ENCODE measurements at places on chromosomes 1 and 21.

GRCh38 chr1:74609810-74610371 is 63.7 kb downstream of the ERICH3 start:
- DNase-seq: no peak

GRCh38 chr1:235011599-235012435 is 116.8 kb downstream of the TOMM20 start:
- no peak for DNase-seq

DNA sequence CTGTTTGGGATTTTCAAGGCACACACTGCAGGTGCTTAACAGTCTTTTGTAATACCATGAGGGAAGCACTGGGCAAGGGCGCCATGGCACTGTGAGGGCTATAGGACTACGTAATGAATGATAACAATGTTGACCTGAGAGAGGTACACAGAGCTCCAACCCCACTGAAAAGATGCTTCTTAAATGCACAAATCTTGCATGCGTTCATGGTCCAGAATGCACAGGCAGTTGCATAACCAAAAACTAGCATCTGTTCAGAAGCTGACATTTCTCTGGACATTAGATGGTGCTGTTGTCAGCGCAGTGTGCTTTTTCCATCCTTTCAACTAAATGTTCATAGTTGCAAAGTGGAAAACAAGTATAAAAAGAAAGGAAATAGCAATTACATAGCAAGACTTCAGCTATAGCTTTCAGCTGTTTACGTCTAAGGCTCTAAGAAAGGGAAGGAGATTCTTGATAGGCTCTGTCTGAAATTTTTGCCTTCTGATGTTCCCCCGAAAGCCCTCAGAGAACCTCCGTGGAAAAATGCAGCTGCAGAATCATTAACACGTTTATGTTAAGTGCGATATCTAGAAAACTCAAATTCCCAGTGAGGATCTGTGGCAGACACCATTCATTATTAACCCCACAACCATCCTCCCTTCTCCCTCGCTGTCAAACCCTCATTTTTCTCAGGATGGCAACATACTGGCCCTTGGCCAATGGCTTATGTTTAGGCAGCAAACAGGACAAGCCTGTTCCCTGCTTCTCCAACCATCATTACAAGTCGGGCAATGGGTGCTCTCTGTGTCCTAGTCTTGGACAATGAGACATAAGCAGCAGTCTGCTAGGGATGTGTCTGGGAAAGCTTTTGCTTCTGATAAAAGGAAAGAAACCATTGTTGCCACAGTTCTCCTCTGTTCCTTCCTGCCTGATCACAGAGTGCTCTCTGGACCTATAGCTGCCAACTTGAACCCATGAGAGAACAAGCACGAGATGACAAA is 8.2 kb upstream of the TARBP1 start:
- peak; percentile 43 for DNase-seq

DNA sequence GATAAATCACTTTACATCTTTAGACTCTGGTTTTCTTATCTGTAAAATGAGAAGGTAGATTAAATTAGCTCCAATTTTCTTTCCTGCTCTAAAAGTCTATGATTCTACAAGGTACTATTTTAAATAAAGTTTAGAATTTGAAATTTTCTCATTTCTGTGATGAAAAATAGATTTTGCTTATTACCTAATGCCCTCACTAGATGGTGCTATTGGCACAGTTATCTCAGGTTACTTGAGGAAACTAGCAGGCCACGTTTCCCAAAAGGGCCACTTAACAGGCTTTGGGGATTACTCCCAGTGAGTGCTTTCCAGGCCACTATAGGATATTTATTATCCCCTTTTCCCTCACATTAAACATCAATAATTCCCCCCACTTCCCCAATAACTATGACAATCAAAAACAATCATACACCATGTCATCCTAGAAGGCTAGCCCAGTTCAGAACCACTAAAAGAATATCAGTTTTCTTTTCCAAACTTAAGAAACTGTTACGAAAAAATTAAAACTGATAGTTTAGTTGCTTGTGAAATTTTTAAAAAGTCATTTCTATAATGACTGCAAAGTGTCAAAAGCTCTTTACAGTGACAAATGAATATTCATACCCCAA is 30.6 kb downstream of the OMA1 start:
- no peak for DNase-seq

DNA sequence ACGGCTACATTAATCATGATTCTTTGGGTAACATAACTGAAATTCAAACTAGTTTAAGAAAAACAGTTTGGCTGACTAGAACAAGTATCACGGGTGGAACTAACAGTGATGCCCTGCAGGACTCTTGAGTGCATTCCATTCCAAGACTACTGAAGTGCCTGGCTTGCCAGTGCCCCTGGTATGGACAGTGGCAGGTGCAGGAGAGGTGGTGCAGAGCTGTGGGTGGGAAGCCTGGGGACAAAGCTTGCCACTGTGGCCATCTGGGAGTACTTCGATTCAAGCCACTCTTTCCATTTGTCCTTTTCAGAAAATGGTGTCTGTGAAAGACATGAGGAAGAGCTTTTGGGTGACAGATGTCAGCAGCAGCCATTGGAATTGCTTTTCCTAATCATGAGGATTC is 166.5 kb downstream of the RRAGC start:
- DNase-seq: no peak

DNA sequence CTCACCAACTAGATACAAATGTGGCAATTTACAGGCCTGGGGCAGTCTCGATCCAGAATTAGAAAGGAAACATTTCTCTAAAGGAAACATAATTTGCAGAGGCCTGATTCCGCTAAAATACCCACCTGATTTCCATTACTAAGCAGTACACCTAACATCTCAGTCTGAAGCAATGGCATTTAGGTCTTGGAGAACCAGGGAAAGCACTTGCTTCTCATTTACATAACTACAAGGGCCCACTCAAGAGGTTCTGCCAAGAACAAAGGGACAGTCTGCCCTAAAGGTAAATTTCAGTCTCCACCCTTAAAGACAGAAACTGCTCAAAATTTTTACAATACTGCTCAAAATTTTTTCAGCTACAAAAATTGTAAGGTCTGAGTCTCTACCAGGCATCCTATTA is 123.7 kb upstream of the GJB5 start:
- DNase-seq: no peak

DNA sequence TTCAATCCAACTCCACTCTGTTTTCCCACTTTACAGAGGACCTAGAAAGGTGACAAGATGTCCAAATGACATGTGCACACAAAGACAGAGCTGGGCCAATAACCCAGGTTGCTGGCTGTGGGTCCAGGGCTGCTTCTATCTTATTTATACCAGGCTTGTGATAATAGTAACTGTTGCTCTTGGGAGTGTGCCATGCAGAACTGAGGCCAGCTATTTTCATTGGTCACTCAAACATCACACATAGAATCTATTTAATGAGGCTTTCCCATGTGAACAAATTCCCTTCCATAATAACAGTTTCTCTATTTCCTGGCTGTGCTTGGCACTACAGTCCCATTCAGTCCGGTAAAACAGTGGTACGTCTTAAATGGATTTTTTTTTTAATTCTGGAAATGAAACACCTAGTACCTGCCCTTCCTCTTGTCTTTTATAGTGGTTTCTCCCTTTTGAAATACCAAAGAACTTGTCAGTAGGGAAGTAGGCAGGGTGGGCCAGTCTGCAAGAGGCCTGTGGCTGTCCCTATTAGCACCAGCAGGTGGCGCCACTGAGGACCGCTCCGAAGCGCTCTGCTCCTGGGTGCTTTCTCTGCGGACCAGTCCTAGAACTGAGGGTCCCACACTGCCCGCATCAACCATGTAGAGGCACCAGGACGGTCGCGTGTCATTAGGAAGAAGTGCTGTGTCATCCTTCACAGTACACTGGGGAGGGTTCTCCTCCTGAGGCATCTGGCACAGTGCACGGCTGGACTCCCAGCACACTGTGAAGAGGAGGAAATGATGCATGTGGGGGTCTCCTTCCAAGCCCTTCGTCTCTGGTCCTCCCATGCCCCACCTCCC is 52.1 kb downstream of the GPR161 start:
- peak; percentile 62 for DNase-seq

- no peak for DNase-seq
Observed at GRCh38 chr1:22262583-22262982, 119.7 kb upstream of the WNT4 start.

GRCh38 chr1:194512957-194513356 is 1326.5 kb upstream of the B3GALT2 start:
- DNase-seq: no peak

GRCh38 chr1:185033686-185034085 is 11.7 kb upstream of the RNF2 start:
- no peak for DNase-seq

GRCh38 chr1:209786146-209786545 is 1.8 kb upstream of the C1orf74 start:
- no peak for DNase-seq

DNA sequence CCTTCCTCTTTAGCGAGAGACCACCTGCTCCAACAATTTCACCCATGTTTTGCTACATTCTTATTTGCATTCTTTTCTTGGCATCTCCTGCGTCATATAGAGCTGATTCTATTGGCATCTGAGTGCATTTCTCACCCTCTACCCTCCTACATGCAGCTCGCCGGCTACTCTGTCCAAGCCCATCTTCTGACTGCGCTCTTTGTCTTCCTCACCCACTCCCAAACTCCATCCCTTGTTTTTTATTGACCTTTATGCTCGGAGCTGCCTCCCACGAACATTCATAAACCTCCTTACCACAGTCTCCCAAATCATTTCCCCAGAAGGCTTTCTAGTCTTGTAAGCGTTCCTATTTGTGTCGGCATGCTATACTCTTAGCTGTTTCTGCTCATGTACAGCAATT is 33.6 kb upstream of the FMN2 start:
- DNase-seq: no peak

GRCh38 chr21:35611708-35612132 is 448.6 kb downstream of the SETD4 start:
- DNase-seq: no peak

DNA sequence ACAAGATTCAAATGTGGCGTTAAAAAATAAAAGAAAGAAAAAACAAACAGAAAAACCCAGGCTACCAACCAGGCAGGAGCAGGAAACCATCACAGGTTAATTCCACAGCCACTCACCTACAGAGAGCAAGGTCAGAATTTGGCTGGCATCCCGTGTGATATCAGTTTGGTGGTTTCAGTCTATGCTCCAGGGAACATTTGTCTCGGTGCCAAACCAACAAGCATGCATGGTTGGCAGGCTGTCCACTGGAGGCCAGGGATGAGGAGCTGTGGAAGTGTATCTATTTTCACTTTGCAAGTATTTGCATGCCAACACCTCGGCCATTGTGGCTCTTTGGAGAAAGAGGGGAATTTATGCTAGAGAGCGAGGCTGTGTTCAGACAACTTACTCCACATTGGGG is 53.1 kb upstream of the PROX1 start:
- DNase-seq: no peak

- no peak for DNase-seq
Observed at GRCh38 chr1:107689159-107689558, 275.8 kb downstream of the VAV3 start.

DNA sequence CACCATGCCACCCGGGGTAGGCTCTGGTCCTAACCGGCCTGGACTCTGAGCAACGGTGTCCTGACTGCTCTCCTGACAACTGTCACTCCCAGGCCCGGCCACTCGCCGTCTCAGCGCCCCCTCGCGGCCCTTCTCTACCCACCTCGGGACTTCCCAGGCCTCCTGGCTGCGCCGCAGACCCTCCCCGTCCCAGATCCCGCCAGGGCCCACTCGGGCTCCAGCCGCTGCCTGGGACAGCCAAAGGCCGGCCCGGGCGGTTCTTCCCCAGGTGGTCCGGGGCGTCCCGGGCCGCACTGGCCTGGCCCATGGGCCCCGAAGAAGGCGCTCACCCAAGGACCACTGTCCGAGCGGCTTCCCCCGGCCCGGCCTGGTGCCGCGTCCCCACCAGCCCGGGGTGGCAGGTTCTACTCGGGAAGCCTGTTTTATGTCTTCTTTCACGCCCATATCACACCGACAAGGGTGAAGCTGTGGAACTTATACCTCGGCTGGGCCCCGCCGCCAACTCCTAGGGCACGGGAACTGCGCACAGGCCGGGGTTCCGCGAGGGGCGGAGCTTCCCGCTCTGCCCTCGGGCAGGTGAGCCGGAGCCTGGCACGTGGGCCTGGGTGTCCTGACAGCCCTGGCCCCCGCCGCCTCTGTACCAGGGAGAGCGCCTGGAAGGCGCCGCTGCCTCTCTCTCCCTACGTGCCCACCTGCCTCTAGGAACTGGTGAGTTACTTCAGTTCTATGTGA is 138.3 kb downstream of the TTLL7 start:
- DNase-seq: peak; percentile 66

- DNase-seq: no peak
Observed at GRCh38 chr1:233523047-233523446, 90.9 kb upstream of the KCNK1 start.

DNA sequence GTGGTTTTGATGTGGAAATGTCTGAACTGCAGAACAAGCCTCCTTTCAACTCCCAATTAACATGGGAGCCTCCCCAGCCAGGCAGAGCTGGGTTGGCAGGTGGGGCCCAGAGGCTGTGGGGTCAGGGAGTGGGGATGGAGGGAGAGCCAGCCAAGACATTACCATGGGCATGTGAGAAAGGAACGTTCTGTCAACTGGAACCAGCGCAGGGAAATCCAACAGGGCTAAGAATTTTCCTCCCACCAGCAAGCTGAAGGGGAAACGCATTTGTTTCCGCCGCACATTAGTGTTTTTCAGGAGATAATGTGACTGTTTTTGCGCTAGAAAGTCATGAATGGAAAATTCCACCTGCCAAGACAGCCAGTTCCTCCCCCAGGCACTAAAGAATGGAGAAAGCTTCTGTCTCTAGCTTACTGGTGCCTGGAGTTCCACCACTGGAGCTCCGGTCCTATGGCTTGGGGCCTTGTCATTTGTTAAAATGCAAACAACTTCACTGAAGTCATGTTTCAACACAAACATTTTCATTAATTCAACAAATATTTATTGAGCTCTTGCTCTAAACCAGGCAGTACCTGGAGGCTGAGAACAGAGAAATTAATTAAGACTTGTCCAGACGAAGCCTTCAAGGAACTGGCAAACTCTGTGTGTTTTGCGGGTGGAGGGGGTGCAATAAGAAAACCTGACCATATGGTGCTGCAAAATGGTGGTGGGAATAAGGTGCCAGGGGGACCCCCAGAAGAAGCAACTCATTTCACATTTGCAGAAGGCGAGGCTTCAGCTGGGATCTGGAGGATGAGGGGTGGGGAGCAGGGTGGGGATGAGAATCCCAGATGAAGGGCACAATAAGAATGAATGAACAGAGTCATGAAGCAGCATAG is 305.1 kb downstream of the MATN1 start:
- no peak for DNase-seq

DNA sequence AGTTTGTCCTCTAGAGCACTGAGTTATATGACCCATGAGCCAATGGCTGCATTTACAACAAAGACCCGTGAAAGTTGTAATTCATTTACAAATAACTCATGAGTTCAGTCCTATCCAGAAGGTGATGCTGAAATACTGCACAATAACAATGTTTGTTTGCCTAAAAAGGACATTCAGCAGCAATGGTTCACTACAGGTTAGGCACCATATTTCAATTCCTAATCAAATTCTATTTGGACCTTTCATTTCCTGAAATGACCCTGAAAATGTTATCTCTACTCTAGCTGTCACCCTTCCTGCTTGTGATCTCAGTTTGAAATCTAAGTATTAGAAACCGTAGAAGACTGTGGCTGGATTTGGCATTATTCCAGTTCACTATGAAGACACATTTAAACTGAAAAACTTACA is 191.2 kb upstream of the SAMSN1 start:
- DNase-seq: no peak

- no peak for DNase-seq
Observed at GRCh38 chr1:106879538-106879937, 176.9 kb upstream of the PRMT6 start.

GRCh38 chr1:29861446-29861845 is 625.1 kb downstream of the PTPRU start:
- no peak for DNase-seq
